ENCODE measurements at places on chromosomes 12 and 14.

DNA sequence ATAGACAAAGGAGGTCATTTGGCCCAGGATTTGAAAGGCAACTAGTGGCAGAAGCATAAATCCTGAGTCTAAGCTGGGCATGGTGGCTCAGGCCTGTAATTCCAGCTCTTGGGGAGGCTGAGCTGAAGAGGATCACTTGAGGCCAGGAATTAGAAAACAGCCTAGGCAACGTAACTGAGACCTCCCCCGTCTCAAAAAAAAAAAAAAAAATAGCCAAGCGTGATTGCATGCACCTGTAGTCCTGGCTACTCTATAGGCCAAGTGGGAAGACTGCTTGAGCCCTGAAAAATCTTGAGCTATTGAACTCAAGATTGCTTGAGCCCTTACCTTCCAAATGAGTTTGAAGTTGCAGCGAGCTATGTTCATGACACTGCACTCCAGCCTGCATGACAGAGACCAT is 7.8 kb downstream of the GON7 start:
- DNase-seq: no peak

DNA sequence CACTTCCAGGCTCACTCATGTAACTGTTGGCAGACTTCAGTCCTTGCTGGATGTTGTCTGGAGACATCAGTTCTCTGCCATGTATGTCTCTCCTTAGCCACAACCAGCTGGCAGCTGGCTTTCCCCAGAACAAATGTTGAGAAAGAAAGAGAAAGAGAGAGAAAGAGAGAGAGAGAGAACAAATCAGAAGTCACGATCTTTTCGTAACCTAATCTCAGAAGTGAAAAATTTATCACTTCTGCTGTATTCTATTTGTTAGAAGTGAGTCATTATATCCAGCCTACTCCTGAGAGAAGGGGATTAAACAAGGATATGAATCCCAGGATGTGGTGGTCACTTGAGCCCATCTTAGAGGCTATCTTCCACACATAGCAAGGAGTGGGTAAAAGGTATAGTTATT is 101.2 kb downstream of the BTG1 start:
- no peak for DNase-seq

- DNase-seq: no peak
Measured at GRCh38 chr12:91852634-91853033, 293.0 kb downstream of the BTG1 start.

DNA sequence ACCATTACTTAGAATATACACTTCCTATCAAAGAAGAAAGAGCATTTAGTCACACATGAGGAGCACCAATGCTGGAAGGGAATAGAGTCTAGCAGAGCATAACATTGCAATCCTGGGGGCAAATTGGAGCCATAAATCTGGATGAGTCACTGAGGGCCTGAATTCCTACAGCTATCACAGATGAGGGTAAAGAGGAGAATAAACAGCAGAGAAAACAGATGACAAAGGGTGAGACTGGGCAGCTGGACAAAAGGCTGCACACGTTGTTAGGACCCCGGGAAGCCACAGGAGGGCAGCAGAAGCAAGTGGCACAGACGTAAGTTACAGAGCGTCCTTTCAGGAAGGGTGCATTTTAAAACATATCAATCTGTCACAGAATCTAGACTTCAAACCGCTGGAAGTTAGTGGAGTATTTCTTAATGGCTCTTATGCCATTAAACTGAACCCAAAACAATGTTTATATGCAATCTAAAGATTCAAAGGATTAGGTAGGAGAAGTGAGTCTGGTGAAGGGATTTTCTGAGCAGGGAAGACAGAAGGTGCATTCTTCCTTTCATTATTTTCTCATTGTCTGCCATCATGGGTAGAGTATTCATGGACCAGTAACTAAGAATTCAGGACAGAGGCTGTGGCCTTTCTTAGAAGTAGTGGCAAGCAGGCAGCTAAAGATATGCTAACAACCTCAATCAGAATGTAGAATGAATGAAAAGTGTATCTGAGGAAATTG is 159.8 kb upstream of the DAAM1 start:
- no peak for DNase-seq

GRCh38 chr12:47991106-47992061 is 12.9 kb downstream of the COL2A1 start:
- DNase-seq: no peak

GRCh38 chr12:109844091-109844490 is 10.9 kb upstream of the TRPV4 start:
- DNase-seq: no peak

DNA sequence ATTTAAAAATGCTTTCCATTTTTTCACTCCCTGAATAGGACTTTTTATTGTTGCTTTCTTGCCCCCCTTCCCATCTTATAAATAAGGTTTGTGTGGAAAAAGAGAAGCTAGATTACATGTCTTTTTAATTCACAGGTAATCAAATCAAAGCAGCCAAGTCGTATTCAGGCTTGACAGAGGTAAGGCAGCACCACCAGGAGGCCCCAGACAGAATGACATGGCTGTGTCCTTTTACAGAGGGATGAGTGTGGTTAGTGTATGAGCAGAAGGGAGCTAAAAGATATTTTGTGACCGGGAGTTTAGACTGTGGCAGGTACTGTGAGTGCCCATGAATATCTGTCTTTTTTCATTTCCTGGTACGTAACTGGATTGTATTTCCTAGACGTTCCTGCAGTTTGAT is 596.1 kb downstream of the ETNK1 start:
- no peak for DNase-seq

- DNase-seq: peak; percentile 60
Measured at GRCh38 chr12:76020731-76021672, 10.6 kb downstream of the PHLDA1 start.

- DNase-seq: no peak
Measured at GRCh38 chr12:40946612-40947194, 241.4 kb upstream of the PDZRN4 start.

DNA sequence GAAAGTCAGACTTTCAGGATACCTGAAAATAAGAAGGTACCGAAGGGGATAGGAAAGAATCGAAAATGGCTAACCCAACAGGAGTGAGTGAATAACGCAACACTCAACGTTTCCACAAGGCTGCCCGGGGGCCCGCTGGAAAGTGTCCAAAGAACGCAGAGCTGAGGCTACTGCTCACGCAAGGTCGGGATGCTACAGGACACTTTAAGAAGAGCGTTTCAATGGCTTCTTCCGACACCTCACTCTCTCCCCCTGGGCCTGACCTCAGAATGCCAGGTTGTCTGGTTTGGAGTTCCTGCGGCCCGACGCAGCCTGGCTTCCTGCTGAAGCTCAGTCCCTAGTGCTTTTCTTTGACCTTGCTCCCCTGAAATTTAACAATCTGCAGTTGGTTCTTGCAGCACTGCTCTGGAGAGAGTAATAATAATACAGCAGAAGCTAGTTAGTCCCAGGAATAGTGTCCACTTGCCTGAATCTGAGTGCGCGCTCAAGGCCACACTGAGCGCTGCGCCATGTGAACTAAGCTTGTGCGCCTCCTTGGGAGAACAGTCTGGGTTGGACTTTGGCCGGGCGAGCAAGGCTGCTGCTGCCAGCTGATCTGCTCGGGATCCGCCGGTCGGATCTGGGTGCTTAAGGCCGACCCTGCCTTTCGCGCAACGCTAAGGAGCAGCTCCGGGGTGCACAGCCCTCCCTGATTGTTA is 2.0 kb upstream of the ALX1 start:
- no peak for DNase-seq

DNA sequence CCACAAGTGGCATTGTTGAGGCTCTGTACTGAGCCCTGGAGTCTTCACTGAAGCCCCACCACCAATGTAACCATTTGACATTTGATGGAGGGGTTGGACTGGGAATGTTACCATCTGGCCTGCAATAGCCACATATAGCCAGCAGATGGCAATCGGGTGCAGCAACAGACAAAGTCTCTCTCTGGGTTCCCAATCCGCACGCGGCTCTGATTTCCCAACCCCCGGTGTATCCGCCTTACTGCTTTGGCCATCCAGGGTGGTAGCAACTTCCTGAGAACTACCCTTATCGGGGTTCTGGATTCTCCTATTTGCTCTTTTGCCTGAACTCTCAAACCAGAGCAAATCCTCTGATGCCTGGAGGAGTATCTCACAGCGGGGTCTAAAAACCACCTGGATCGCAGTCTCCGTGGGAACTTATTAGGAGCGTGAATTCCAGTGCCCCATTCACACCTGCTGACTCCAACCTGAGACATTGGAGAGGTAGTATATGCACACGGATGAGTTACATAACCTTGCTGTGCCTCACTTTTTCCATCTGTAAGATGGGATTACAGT is 14.2 kb downstream of the VRTN start:
- peak; percentile 61 for DNase-seq

DNA sequence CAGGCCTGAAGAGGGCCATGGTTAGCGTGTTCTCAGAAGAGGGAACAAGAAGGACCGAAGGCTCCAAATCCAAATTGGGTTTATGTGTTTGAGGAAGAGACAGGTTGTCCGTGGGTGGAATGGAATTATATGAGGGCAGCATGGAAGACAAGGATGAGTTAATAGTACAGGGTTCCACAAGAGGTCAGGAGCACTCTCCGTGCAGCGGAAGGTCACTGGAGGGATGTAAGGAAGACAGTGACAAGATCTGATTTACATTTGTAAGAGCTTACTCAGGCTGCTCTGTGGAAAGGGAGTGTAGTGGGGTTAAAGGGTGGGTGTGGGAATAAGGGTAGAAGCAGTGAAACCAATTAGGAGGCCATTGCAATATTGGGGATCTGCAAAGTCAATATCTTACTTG is 97.0 kb downstream of the TPH2 start:
- DNase-seq: no peak

GRCh38 chr12:66397574-66398290 is 95.4 kb downstream of the HELB start:
- no peak for DNase-seq

GRCh38 chr12:80041692-80042091 is 57.6 kb upstream of the OTOGL start:
- no peak for DNase-seq

- DNase-seq: no peak
Measured at GRCh38 chr14:96830946-96831345, 33.8 kb downstream of the VRK1 start.

- DNase-seq: no peak
Measured at GRCh38 chr14:58752289-58752688, 114.5 kb downstream of the DACT1 start.

DNA sequence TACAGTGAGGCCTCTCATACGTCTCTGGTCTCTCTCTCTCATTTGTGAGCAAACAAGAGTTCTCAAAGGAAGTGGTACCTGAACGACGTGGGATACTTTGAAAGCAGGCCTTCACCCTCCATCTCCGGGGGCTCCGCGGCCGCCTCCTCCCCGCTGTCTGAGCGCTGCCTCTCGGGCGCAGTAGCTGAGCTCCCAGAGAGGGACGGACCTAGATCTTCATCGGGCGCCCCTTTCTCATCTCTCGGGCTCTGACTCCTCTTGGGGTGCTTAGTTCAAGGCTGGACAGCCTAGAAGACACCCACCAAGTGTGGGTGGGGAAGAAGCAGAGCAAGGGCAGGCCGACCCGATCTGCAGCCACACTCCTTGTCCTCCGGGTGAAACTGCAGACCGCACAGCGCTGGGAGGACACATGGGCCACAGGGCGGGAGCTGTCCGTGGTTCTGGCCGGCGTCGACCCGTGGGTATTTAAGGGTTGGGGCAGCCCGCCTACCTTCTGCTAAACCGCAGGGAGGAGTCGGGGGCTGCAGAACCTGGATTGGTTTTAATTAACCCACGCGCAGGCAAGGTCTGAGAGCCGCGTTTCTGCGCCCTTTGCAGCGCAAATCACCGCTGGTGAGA is 92.7 kb downstream of the PAH start:
- no peak for DNase-seq

GRCh38 chr12:1666685-1667162 is 24.1 kb upstream of the ADIPOR2 start:
- no peak for DNase-seq

- DNase-seq: no peak
Measured at GRCh38 chr12:115943630-115944391, 333.7 kb downstream of the MED13L start.

Measured in activated gamma-delta T cell treated with Interleukin-2 at 50 U/mL for 16 hours (primary cell).